ENCODE measurements at places on chromosomes 3 and 15.

- DNase-seq: no peak
Measured at GRCh38 chr3:187661267-187661666, 8.9 kb downstream of the SST start.

GRCh38 chr3:46359733-46360493 is 6.0 kb downstream of the CCR2 start:
- no peak for DNase-seq

DNA sequence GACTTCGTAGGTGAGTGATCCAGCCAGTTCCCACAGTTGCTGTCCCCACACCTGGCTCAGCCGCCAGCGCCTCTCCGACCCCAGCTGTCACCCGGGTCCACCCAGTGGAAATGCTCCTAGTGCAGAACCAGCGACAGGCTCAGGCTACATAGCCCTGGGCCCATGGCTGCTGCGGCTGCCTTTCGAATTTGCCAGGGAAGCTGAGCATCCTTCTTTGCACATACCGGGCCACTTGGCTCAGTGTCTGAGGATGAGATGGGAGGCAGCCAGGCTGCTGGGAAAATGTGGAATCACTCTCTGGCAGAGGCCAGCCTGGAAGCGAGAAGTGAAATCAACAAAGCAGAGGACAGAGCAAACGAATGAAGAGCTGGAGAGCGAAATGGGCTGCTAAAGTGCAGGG is 80.1 kb downstream of the ST8SIA2 start:
- DNase-seq: no peak

DNA sequence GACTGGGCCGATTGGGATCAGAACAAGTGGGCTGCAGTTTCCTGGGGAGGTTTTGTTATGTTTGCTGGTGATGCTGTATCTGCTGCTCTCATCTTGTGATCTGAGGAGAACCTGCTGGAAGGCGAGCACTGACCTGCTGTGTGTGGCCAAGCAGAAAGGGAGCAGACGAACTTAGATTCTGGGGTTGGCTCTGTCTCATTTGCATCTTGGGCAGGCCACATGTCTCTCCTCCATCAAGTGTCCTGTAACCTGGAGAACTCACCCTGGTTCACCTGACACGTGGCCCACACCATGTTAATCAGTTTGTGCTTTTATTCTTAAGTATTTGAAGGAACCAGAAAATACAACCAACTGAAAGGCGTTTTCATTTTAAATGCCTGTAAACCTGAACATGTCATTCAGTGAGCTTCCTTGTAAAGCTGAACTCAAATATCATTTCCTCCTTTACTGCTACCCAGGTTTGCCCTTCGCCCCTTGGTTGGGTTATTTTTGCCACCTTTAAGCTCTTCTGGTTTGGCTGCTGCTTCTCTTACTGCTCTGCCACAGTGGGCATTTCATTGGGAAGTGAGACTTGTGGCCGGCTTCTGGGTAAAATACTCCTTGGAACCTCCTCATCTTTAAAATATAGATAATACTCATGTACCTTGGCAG is 33.5 kb upstream of the TRAK1 start:
- DNase-seq: no peak

DNA sequence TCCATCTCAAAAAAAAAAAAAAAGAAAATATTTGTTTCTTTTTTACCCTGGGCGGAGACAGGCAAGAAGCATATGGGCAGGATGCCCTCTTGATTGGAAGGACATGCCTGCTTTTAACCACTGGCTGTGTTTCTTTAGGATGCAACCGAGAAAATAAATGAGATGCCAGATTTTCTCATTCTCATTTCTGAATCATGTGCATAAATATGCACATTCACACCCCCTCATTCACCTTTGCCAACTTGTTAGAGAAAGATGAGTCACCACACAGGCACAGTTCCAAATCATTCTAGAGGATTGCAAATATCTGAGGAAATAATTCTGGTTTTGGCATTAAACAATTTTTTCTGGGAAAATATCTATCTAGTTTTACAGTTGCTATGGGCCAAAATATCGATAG is 3.3 kb downstream of the LIPH start:
- no peak for DNase-seq

- no peak for DNase-seq
Measured at GRCh38 chr3:187741403-187742350, 3.6 kb downstream of the BCL6 start.

DNA sequence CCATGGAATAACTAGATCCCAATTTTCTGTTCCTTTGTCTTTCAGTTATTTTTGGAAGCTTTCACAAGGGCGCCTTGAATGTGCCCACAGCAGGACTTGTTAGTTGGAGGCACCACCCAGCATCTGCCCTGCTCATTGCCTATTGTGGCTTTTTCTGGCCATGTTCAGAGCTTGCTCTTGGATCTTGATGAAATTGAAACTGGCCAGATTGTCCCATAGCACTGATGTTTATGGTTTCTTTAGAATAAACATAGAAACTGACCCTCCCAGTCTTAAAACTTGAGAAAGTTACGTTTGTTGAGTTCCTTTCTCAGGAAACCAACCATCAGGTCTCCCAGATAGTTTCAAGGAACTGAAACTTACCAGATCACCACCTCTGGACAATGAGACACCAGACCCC is 474.7 kb downstream of the IL5RA start:
- no peak for DNase-seq

DNA sequence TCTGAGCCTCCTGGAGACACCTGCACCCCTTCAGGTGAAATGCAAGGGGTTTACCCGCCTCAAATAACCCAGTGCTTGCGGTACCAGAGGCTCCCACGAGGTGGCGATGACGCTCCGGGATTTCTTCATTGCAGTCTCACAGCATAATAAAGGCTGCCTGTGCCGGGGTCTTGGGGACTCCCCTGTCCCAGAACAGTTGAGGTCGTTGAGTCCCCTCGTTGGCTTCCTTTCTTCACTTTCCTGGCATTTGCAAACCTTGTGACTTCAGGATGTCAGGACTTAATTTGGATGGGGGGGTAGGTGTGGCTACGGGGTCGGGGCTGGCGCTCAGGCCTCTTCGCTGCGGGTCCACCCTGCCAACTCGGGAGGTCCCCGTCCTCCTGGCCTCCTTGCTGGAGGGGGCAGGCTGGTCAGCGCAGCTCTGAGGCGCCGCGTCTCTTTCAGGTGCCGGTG is 1.3 kb downstream of the GNAT1 start:
- peak; percentile 73 for DNase-seq

- no peak for DNase-seq
Measured at GRCh38 chr3:138124706-138125355, 7.4 kb downstream of the A4GNT start.

- DNase-seq: no peak
Measured at GRCh38 chr3:135017003-135017893, 222.2 kb downstream of the EPHB1 start.

GRCh38 chr15:101434032-101434920 is 55.2 kb downstream of the PCSK6 start:
- DNase-seq: no peak

DNA sequence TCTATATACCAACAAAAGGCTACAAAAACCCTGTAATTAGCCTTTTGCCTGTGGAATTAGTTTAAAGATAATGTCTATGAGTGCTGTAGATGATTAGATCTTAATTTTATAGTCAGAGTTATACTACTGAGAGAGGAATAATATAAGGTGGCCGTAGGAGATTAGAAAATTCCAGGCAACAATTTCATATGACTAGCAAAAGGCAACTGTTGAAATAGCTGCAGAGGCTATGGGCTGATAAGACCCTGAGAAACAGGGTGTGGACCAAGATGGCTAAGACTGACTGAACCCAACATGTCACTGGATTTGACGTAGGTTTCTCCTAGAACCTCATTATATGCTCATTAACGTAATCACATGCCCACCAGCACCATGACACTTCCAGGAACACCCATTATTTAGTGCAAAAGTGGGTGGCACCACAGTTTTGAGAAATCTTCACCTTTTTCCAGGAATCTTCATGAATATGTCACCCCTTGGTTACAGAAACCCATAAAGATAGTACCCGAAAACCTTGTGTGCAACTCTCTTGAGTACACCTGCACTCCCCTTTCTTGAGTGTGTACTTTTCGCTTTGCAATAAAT is 29.1 kb upstream of the SCG3 start:
- no peak for DNase-seq

DNA sequence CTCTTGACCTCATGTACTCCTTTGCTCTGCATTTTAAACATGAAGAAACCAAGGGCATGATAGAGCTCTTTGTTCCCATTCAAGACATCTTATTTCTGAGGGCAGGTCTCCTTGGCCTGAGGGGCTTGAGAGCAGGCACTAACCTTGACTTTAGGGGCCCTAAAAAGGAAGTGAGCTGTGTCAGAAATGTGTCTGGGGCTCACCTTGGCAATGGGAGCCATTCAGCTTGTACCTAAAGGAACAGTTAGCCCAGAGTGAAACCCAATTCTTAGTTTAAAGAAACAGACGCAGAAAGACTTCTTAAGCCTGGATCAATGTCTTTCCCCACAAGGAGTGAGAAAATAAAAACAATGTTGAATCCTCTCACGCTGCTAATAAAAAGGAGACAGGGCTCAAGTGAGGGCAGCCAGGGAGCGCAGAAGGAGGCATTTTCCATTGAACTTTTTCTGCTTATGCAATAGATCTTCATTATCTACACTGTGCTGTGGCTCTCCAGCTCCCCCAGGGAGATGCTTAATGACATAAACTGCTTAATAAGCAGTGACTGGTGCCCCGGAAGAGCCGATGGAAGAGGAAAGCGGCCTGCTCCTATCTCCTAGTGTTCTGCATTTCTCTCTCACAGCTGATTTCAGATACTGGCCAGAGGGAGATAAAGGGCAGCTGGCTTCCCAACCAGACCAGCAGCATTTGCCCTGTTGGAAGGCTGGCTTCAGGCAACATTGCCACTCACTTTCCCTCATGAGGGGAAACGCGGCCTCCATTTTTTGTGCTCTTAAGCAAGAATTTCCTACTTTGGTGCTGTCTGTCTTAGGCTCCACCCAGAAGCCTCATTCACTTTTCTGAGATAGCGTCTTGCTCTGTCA is 152.0 kb downstream of the OPA1 start:
- DNase-seq: no peak

GRCh38 chr3:124986192-124987143 is 51.9 kb upstream of the MUC13 start:
- DNase-seq: no peak

DNA sequence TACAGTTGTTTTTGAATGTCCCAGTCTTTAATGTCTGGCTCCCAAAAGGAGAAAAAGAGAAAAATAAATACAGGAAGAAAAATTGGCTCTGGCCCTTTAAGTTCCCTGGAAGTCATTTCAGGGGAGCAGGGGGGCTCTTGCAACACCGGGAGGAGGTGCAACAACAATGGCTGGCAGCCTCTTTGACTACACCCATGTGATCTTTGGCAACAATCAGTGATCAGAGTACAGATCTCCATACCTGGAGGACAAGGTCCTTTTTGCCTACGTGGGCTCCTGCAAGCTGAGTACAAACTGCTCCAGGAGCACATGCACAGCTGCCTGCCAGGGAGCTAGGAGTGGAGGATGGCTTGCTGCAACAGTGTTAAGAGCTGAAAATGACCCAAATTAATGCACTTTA is 63.9 kb downstream of the GLCE start:
- DNase-seq: no peak

DNA sequence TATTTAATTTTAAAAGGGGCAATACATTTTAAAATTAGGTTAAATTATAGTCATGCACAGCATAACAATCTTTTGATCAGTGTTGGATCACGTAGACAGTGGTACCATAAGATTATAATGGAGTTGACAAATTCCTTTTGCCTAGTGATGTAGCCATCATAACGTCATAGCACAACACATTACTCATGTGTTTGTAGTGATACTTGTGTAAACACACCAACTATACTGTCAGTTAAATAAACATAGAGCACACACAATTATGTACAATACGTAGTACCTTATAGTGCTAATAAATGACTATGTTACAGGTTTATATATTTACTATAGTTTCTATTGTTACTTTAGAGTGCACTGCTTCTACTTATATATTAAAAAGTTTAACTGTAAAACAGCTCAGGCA is 31.2 kb downstream of the FOXB1 start:
- no peak for DNase-seq

GRCh38 chr3:40968666-40969065 is 230.6 kb upstream of the CTNNB1 start:
- no peak for DNase-seq

- no peak for DNase-seq
Measured at GRCh38 chr3:67048067-67048714, 50.1 kb downstream of the KBTBD8 start.

DNA sequence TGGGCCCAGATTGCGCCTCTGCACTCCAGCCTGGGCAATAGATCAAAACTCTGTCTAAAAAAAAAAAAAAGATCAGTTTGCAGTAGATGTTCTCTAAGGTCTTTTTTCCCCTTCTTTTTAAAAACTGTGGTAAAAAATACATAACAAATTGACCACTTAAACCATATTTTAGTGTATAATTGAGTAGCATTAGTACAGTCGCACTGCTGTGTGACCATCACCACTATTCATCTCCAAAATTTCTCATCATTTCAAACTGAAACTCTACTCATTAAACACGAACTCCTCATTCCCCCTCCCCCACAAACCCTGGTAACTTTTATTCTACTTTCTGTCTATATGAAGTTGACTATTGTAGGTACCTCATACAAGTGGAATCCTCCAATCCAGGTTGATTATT is 160.3 kb downstream of the PEX5L start:
- no peak for DNase-seq

GRCh38 chr15:74624020-74624602 is 8.5 kb downstream of the CLK3 start:
- DNase-seq: no peak

DNA sequence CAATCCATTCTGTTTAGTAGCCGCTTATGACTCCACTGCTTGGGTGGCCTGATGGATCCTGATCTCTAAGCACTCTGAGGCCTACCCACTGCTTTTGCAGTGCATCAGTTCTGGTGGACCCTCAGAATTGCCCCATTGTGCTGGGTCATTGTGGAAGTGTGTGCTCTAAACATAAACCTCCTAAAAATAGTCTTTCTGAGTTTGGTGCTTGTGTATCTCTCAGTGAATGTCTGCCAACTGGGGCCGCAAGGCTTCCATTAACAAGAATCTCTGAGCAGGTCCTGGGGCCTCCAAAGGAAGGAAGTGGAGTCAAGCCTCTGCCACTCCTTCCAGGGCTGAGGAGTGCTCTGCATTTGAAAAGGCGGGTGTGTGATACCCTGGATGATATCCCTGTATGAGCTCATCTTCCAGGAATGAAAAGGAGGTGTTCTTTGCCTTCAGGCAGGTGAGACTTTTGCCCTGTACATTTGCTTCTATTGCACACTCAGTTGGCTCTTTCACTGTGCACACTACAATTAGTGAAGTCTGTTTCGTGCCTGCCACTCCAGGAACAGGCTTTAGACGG is 80.0 kb upstream of the CACNA2D3 start:
- no peak for DNase-seq

DNA sequence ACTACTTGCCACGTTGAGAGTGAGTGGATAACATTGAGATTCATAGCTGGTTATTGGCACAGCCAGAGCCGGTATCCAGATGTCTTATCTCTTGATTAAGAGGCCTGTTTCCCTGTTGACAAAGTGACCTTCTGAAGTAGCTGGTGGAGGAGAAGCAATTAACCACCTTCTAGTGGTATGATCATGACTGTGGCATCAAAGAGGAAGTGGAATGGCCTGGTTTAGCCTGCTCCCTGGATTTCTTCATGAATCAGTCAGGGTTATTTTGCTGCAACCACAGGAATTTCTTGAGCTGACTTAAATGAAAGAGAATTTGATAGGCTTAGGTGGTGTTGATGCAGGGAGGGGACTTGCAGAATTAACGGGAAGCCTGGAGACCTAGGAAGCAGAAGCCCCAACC is 398.3 kb downstream of the MFSD1 start:
- DNase-seq: no peak
